ENCODE measurements at places on chromosomes 12 and 14.
A peak's percentile ranks its signal among the peaks of the same experiment; 100 is the strongest.

- no peak for DNase-seq
Observed at GRCh38 chr14:76320486-76320885, 55.5 kb upstream of the ESRRB start.

DNA sequence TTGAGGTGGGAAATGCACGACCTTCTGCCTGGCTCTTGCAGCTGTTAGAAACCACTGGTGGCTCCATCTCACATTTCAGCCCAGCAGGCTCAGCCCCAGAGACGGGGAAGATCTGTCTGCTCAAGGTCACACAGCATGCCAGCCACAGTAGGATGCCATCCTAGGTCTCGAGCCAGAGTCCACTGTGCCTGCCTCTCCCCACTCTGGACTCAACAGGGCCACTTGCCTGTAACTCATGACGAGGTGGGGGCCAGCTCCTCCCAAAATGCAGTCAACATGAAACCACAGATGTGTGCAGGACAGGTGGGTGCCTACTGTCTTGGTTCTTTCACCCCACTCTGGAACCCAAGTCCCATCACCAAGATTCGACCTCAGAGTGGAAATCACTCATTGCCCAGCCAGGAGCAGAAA is 23.2 kb downstream of the BCL11B start:
- no peak for DNase-seq

DNA sequence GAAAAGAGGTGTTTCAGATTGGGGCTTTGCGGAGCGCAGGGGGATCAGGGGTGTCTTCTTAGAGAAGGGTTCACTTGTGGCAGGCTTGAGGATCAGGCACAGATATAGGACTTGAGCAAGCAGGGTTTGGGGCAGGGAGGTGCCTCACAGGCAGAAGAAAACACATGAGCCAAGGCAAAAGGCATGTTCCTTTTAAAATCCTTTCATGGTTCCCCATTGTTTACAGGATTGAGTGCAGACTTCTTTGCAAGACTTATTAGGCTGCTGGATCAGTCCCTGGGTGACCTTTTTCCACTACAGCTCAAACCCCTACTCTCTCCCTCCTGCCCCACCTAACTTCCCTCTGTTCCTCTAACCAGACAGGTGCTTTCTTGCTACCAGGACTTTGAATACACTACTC is 19.7 kb downstream of the HSPB8 start:
- DNase-seq = no peak

- DNase-seq = no peak
Observed at GRCh38 chr12:66071549-66071948, 59.0 kb downstream of the LLPH start.

DNA sequence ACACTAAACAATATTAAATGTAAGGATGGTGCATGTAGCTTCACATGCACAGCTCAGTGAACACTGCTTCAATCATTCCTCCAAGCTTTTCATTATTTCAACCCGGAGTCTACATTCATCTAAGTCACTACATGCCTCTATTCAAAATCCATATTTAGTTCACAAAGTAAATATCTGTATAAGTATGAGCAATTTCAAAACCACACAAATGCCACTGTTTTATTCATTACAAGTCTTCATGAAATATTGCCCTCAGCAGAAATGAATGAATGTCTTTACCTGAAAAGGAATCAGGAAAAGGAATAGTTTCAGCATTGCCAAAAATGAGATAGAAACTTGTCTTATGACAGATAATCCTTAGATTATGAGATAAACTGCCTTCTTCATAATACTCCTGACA is 149.4 kb downstream of the SLC38A4 start:
- DNase-seq = no peak

DNA sequence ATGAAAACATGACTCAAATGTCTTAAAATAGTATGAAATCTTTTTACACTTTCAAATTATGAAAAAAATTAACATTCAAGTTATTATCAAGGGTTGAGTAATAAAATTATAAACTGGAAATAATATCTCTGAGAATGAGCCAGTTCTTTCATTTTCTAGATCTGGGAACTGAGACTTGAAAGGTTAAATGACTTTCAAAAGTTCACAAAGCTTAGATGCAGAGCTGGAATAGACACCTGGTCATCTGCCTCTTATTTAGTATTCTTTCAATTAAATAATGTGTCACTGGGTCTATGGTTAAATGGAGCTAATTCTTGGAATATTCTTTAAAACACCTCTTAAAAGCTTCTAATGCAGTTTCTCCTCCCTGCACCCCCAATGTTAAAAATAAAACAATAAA is 86.6 kb downstream of the CDK17 start:
- DNase-seq = no peak

- DNase-seq = no peak
Observed at GRCh38 chr14:33811721-33812120, 139.2 kb downstream of the EGLN3 start.

DNA sequence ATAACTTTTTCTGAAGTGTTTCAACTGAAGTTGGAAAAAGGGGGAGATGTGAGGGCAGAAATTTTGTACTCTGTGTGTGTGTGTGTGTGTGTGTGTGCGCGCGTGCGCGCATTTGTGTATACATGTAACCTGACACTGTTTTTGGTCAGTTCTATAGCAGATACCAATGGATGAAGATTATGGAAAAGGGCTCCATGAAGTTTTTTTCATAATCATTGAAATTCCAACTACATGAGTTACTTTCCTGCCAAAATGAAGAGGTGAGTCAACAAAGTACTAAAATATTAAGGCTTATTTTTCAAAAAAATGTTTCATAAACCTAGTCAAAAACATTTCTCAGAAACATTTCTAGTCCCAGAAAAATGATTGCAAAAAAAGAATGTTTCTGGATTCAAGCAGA is 25.7 kb upstream of the CERS5 start:
- DNase-seq = no peak

GRCh38 chr12:7017870-7018349 is 366 bp downstream of the LPCAT3 start:
- DNase-seq = no peak

GRCh38 chr14:102088012-102088792 is 1.4 kb upstream of the HSP90AA1 start:
- peak; percentile 32 for DNase-seq

DNA sequence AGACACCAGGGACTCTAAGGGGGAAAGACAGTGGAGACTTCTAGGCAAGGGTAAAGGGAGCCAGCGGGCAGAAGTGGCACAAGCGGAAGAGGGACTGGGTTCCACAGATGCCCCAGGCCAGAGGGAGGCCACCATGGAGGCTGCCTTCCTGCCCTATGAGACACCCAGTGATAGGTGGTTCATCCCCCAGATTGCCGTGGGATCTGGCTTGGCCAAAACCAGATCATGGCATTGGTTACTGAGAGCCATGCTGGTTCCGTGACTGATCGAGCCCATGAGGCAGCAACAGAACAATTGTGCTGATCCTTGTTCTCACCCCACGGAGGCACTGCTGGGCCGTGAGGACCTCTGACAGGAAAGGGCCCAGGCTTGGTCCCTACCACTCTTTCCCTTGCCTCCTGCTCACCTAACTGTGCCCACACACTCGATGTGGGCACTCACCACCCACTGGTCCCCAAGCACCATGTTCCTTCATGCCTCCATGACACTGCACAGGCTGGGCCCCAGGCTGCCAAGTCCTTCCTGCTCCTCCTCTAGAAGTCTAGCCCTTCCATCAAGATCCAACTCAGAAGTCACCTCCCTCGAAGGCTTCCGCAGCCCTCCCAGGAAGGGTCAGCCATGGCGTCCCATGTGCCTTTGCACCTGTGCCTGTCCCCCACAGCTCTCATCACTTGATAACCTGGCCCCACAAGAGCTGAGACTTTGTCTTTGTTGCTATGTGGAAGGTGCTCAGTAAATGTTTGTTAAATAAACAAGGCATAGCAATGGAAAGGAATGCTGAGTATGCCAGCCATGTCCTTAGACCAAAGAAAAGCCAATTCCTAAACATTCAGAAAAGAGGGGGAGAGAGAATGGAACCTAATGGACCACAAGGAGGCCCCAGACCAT is 7.3 kb downstream of the KRT79 start:
- DNase-seq = no peak

Data from activated CD8-positive, alpha-beta memory T cell treated with anti-CD3 and anti-CD28 coated beads for 1 hour (primary cell).